ENCODE measurements at places on chromosomes 16 and 17. TPM values are rescaled to one million over a fixed set of nuclear protein-coding genes. Genes with fewer than 3 reads are reported as not detected.
A peak's percentile ranks its signal among the peaks of the same experiment; 100 is the strongest.

B4GALNT2 gene
- polyA plus RNA-seq: not detected

FOXK2 gene
- 8.2 TPM for polyA plus RNA-seq

TM4SF5 gene
- polyA plus RNA-seq: not detected

CDC6 gene
- 0.49 TPM for polyA plus RNA-seq

HSPB9 gene
- not detected for polyA plus RNA-seq

BRIP1 gene
- 0.86 TPM for polyA plus RNA-seq

MT1H gene
- not detected for polyA plus RNA-seq

PMP22 gene
- not detected for polyA plus RNA-seq

DNA sequence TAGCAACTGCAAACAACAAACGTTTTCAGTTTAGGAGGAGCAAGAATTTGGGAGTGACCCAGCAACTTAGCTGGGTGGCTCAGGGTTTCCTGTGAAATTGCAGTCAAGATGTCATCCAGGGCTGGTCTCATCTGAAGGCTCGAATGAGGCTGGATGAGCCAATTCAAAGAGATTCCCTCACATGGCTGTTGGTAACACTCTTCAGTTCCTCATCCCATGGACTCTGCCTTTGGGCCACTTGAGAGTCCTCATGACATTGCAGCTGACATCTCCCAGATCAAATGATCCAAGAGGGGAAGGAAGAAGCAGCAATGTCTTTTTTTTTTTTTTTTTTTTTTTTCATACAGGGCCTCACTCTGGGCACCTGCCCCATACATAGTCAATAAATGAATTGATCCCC is 26.3 kb downstream of the UBALD1 start:
- no peak overlapping the region for H3K27ac ChIP-seq
- H3K4me1 ChIP-seq: no peaks in the 10 kb centered on the region
- peaks cover 5% of the 10 kb centered on the region for H3K27me3 ChIP-seq

GRCh38 chr17:7844292-7845154 is 10.3 kb upstream of the TMEM88 start:
- H3K4me3 ChIP-seq: peak overlapping the region; percentile 86
- H3K4me1 ChIP-seq: peaks cover 35% of the 10 kb centered on the region
- H3K27me3 ChIP-seq: no peaks in the 10 kb centered on the region

- DNase-seq: peak; percentile 34
- H3K27ac ChIP-seq: no peak overlapping the region
- H3K4me1 ChIP-seq: peaks cover 9% of the 10 kb centered on the region
- H3K27me3 ChIP-seq: no peaks in the 10 kb centered on the region
Measured at GRCh38 chr17:42407289-42407836, 15.7 kb downstream of the CAVIN1 start.

- no peak overlapping the region for H3K4me3 ChIP-seq
- H3K27me3 ChIP-seq: no peaks in the 10 kb centered on the region
- H3K27ac ChIP-seq: no peak overlapping the region
- H3K4me1 ChIP-seq: no peaks in the 10 kb centered on the region
Measured at GRCh38 chr17:77036841-77037381, 103.9 kb upstream of the SEC14L1 start.

DNA sequence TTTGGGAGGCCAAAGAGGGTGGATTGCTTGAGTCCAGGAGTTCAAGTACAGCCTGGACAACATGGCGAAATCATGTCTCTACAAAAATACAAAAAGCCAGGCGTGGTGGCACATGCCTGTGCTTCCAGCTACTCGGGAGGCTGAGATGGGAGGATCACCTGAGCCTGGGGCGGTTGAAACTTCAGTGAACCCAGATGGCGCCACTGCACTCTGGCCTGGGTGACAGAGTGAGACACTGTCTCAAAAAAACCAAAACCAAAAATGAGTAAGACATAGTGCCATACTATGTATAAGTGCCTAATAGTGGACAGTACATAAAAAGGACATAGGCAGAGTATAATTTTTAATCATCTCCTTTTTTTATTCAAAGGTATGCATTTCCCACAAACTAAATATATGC is 4.0 kb downstream of the CTC1 start:
- peaks cover 46% of the 10 kb centered on the region for H3K4me1 ChIP-seq
- no peak overlapping the region for H3K27ac ChIP-seq
- no peaks in the 10 kb centered on the region for H3K27me3 ChIP-seq

GRCh38 chr17:67260170-67260987 is 15.4 kb upstream of the HELZ start:
- no peak for DNase-seq
- no peak overlapping the region for H3K4me3 ChIP-seq
- H3K27me3 ChIP-seq: no peaks in the 10 kb centered on the region

DNA sequence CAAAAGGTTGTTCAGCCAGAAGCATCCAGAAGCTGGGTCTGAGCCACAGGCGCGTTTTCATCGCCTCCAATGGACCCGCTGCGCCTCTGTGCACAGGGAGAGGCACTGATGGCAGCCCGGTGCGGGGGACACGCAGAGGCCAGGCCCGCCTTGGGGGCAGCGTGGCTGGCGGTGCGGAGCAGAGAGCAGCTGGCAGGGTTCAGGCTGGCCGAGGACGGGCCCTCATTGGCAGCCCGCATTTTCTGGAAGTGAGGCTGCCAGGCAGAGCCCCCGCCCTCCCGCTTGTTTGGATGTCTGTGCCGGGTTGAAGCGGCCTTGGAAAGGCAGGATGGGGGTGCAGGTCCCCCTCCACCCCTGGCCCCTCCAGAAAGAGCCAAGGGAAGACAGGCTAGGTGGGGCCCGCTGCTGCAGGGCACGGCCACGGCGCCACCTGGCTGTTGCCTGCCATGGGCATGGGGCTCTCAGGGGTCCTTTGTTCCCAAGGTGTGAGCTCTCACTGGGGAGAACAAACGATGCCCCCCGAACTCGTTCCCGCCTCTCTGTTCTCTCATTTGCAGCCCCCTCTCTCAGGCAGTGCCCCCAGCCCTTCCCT is 18.8 kb downstream of the GSE1 start:
- no peak overlapping the region for H3K27ac ChIP-seq
- no peak for DNase-seq
- no peaks in the 10 kb centered on the region for H3K4me1 ChIP-seq
- H3K4me3 ChIP-seq: no peak overlapping the region
- no peaks in the 10 kb centered on the region for H3K27me3 ChIP-seq

DNA sequence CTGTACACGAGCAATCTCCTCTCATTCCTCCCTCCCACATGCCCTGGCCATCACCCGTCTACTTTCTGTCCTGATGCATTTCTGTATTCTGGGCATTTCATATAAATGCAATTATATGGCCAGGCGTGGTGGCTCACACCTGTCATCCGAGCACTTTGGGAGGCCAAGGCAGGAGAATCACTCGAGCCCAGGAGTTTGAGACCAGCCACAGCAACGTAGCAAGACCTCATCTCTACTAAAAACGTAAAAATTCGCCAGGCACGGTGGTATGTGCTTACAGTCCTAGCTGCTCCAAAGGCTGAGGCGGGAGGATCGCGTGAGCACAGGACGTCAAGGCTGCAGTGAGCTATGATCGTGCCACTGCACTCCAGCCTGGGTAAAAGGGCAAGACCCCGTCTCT is 4.8 kb downstream of the MEAK7 start:
- no peak overlapping the region for H3K4me3 ChIP-seq
- no peaks in the 10 kb centered on the region for H3K27me3 ChIP-seq
- no peak overlapping the region for H3K27ac ChIP-seq

DNA sequence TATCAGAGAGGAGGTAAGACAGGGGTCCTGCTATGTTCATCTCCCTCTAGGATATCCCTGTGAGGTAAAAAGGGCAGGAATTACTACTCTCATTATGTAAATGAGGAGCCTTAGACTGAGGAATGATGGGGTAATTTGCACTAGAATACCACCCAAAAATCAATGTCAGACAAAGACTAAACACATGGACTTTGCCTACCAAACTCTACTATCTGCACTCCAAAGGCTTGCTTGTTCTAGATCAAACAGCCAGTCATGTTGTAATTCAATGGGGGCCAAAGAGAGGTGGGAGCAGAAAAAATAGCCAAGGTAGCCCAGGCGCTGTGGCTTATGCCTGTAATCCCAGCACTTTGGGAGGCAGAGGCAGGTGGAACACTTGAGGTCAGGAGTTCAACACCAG is 120.7 kb downstream of the LYRM1 start:
- no peak overlapping the region for H3K27ac ChIP-seq
- no peak for DNase-seq
- H3K4me3 ChIP-seq: no peak overlapping the region
- no peaks in the 10 kb centered on the region for H3K27me3 ChIP-seq

- no peaks in the 10 kb centered on the region for H3K27me3 ChIP-seq
- no peaks in the 10 kb centered on the region for H3K36me3 ChIP-seq
- H3K27ac ChIP-seq: no peak overlapping the region
- no peaks in the 10 kb centered on the region for H3K4me1 ChIP-seq
Measured at GRCh38 chr17:4534928-4535666, 20.1 kb downstream of the MYBBP1A start.

DNA sequence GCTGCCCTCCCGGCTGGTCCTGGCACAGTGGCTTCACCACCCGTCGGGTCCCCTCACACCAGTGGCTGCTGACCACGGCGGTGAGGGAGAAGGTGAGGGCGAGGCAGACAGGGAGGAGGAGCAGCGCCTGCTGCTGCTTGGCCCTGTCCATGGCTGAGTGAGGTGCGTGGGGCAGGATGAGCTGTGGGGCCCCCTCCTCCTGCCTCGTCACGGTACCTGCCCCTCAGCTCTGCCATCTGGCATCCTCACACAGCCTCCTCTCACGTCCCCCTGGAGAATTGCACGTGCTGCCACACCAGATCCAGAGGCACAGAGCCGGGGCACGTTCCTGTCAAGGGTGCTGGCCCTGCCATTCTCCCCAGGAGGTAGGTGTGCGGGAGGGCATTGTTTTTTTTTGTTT is at the start of gene GSG1L2:
TSS of gene GSG1L2 (minus strand) at position 159 of the 400 bp plus-strand sequence. CDS start at position 151, 8 bp downstream.
- no peak within 1 kb of the TSS for H3K4me3 ChIP-seq
- H3K4me1 ChIP-seq: no peaks in the 10 kb centered on the region
- H3K36me3 ChIP-seq: no peaks in the 10 kb centered on the region

GRCh38 chr17:5665164-5665563 is 80.9 kb upstream of the NLRP1 start:
- H3K27ac ChIP-seq: no peak overlapping the region
- no peaks in the 10 kb centered on the region for H3K4me1 ChIP-seq
- no peak overlapping the region for H3K4me3 ChIP-seq
- no peaks in the 10 kb centered on the region for H3K36me3 ChIP-seq
- no peak for DNase-seq

DNA sequence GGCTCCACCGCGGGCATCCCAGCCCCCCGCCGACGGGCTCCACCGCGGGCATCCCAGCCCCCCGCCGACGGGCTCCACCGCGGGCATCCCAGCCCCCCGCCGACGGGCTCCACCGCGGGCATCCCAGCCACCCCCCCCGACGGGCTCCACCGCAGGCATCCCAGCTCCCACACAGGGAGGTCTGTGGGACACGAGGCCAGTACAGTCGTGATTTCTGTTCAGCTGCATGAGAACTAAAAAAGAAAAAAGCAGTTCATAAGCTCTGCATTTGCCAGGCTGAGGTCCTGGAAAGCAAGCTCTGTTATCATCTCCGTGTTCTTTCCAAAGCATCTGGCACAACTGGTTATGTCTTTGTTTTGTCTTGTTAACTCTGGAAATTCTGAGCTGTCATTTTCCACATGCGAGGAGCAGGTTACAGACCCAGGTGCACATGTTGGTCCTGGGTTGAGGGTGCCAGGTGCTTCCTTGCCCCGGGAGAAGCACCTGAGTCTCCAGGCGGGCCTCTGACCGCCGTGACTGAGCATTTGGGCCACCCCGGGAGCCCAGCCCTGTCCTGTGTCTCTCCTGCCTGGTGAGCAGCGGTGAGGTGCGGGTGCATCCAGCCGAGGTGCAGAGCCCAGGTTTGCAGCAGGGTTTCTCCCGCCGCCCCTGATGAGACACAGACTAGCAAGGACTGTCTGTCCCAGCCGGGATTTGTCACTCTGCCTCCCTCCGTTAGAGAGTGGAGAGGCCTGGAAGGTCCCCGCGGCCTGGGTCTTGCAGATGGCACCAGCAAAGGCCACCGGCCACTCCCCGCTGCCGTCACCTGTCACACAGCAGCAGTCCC is 9.9 kb upstream of the WFIKKN1 start:
- H3K27me3 ChIP-seq: no peaks in the 10 kb centered on the region
- no peak overlapping the region for H3K4me3 ChIP-seq
- H3K36me3 ChIP-seq: no peaks in the 10 kb centered on the region
- no peak for DNase-seq
- no peaks in the 10 kb centered on the region for H3K4me1 ChIP-seq

DNA sequence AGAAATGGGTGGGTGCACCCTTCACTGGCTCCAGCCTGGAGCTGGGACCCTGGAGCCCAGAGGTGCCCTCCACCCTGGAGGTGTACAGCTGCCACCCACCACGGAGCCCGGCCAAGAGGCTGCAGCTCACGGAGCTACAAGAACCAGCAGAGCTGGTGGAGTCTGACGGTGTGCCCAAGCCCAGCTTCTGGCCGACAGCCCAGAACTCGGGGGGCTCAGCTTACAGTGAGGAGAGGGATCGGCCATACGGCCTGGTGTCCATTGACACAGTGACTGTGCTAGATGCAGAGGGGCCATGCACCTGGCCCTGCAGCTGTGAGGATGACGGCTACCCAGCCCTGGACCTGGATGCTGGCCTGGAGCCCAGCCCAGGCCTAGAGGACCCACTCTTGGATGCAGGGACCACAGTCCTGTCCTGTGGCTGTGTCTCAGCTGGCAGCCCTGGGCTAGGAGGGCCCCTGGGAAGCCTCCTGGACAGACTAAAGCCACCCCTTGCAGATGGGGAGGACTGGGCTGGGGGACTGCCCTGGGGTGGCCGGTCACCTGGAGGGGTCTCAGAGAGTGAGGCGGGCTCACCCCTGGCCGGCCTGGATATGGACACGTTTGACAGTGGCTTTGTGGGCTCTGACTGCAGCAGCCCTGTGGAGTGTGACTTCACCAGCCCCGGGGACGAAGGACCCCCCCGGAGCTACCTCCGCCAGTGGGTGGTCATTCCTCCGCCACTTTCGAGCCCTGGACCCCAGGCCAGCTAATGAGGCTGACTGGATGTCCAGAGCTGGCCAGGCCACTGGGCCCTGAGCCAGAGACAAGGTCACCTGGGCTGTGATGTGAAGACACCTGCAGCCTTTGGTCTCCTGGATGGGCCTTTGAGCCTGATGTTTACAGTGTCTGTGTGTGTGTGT is 46.8 kb downstream of the IL21R start:
- H3K4me1 ChIP-seq: peaks cover 79% of the 10 kb centered on the region
- peaks cover 36% of the 10 kb centered on the region for H3K36me3 ChIP-seq
- peak overlapping the region; percentile 74 for H3K27ac ChIP-seq
- DNase-seq: no peak
- no peaks in the 10 kb centered on the region for H3K27me3 ChIP-seq
- H3K4me3 ChIP-seq: no peak overlapping the region

- H3K27me3 ChIP-seq: no peaks in the 10 kb centered on the region
- H3K36me3 ChIP-seq: no peaks in the 10 kb centered on the region
- no peak overlapping the region for H3K4me3 ChIP-seq
Measured at GRCh38 chr17:73536700-73537605, 107.3 kb downstream of the SDK2 start.

DNA sequence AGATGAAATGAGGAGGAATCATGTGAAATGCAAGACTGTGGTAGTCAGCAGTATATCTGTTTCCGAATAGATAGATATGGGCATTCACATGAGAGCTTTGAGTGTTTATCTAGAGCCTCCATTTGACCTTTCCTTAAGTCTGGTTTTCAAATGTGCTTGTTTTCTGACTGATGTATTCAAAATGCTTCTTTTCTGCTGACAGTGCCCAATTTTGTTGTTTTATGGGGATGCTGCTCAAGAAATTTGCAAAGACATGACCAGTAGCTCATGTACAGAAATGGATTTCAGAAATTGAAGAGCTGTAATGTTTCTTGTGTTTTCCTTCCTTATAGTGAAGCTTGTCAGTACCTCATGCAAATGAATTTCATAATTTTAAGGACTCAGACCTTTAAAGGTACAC is 903.4 kb upstream of the CDH8 start:
- H3K4me3 ChIP-seq: no peak overlapping the region
- H3K27ac ChIP-seq: no peak overlapping the region
- DNase-seq: no peak
- H3K36me3 ChIP-seq: no peaks in the 10 kb centered on the region
- H3K27me3 ChIP-seq: no peaks in the 10 kb centered on the region
- H3K4me1 ChIP-seq: no peaks in the 10 kb centered on the region

All from CD8-positive, alpha-beta memory T cell (primary cell).